ENCODE measurements at places on chromosomes 3 and 15.

GRCh38 chr3:45666757-45667431 lies 22.3 kb upstream of the SACM1L start:
- no peak for DNase-seq

- no peak for DNase-seq
Observed at GRCh38 chr15:37929238-37929637, 5.2 kb upstream of the TMCO5A start.

GRCh38 chr3:14744556-14744955 lies 69.6 kb downstream of the C3orf20 start:
- DNase-seq: no peak

- DNase-seq: no peak
Observed at GRCh38 chr3:146476094-146476740, 6.9 kb upstream of the PLSCR2 start.

DNA sequence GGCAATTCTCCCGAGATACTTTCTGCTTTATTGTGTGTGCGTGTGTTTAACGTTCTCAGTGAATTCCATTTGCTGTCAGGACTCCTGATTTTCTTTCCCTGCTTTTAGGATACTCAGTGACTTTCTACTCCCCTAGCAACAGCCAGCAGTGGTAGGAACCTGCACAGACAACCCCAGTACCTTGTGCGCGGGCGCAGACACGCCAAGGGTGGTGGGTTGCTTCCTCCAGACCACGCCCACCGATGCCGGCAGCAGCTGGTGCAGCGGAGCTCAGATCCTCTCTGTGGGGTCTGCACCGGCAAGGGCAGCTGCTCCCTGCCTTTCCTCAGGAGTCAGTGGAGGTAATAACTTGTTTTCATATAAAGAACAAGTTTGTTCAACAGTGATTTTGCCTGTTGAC lies 225.1 kb upstream of the NDN start:
- no peak for DNase-seq

GRCh38 chr3:23706111-23706510 lies 99.6 kb upstream of the UBE2E1 start:
- DNase-seq: no peak

DNA sequence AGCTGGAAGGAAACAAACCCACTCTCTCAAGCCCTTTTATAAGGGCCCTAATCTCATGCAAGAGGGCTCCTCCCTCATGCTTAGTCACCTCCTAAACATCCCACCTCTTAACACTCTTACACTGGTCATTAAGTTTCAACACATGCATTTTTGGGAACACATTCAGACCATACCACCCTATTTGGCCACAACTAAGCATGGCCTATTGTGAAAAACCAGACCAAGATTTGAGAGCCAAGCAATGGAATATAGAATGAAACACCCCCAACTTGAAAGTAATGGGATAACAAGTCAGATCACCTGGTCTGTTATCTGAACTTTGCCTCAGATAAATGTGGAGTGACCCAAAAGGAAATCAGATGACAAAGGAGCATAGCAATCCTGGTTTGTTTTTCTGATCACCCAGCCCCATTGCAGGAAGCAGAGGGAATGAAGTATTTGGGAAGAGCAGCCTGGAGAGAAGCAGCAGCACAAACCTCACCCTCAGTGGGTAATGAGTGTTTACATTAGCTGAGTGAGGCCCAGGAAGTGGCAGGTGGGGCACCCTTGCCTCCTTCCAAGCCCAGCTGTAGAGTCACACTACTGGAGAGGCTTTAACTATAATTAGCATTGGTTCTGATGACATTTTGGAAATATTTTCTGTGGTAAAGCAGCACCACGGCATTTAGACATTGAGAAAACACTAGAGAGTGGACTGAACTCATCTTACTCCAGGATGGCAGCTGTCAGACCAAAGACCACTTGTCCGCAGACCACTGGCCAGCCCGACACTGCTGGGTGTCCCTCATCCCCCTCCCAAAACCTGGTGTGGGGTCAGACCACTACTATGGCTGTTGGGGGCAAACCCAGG lies 48.8 kb upstream of the PRTG start:
- DNase-seq: no peak

GRCh38 chr3:102745881-102746280 lies 311.1 kb downstream of the ZPLD1 start:
- no peak for DNase-seq

DNA sequence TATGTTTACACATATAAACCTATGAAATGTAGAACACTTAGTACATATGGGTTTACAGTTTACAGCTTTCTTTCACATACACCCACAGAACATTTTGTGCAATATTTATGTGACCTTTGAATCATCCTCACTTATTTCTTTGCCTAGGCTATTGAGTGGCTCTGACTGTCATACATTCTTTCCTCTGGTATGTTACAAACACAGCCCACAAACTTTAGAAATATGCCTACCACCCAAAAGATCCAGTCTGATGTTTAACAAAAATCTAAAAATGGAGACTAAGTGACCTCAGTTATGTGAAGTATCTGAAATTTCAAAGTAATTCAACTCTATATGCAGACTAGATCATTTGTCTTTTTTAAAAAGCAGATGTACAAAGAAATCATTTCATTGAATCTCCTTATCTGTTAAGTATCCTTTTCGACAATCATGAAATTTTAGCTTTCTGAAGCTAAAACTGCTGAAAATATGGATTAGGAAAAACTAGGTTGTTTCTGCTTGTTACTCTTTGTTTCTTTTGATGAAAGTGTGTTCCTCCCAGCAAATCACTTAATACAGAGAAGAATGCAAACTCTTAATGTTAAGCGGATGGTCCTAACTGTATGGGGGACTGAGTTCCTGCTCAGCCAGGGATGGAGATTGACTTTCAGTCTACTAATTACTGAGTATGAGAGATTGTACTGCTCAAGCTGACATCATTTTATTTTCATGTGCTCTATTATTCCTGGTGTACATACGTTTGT lies 27.7 kb downstream of the CCDC54 start:
- DNase-seq: no peak

- no peak for DNase-seq
Observed at GRCh38 chr15:35705030-35705883, 159.3 kb upstream of the DPH6 start.

- no peak for DNase-seq
Observed at GRCh38 chr15:42921342-42921731, 759 bp upstream of the TTBK2 start.

DNA sequence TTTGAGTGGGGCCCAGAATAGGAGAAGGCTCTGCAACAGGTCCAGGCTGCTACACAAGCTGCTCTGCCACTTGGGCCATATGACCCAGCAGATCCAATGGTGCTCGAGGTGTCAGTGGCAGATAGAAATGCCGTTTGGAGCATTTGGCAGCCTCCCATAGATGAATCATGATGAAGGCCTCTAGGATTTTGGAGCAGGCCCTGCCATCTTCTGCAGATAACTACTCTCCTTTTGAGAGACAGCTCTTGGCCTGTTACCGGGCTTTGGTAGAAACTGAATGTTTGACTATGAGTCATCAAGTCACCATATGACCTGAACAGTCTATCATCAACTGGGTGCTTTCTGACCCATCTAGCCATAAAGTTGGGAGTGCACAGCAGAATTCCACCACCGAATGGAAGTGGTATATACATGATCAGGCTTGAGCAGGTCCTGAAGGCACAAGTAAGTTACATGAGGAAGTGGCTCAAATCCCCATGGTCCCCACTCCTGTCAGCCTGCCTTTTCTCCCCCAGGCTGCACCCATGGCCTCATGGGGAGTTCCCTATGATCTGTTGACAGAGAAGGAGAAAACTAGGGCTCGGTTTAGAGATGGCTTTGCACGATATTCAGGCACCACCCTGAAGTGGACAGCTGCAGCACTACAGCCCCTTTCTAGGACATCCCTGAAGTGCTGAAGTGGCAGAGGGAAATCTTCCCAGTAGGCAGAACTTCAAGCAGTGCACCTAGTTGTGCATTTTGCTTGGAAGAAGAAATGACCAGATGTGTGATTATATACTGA lies 971.4 kb downstream of the MCTP2 start:
- no peak for DNase-seq

GRCh38 chr15:71392861-71393283 lies 277.6 kb downstream of the THSD4 start:
- no peak for DNase-seq

GRCh38 chr3:149003653-149004305 lies 12.4 kb downstream of the GYG1 start:
- DNase-seq: no peak

GRCh38 chr3:151002003-151002981 lies 29.8 kb upstream of the CLRN1 start:
- DNase-seq: no peak

GRCh38 chr3:54358316-54358715 lies 236.0 kb downstream of the CACNA2D3 start:
- no peak for DNase-seq

- DNase-seq: no peak
Observed at GRCh38 chr3:21540265-21540664, 210.7 kb downstream of the ZNF385D start.

DNA sequence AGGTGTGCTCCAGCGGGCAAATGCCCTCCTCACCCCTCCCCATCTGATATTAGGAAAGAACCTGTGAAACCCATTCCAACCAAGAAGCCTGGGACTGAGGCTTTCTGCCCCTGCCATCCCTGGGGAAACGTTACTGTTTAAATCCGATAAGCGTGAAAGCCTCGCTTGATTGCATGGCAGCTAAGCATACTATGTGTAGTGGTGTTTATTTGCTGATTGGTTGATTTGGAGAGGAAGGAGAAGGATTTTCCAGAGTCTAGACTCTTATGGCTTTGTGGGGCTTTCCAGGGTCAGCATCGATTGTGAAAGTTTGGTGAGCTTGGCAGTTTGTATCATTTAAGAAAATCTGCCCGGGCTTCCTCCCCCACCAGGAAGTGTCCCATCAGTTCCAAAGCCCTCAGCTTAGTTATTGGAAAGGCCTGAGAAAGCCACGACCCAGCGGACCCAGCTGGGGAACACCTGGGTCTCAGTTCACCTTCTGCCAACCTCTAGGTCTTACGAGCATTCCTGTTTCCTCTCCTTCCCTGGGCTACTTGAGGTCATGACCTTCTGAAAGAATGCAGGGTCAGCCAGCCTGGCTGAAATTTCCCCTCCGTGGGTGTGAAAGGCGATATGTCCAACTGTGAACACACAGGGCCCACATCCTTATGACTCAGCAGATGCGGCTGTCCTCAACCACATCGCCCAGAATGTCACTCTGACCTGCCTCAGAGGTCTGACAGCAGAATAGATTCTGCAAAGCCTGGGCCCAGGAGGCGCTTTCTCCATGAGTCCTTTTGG lies 62.8 kb upstream of the HERC1 start:
- DNase-seq: no peak

DNA sequence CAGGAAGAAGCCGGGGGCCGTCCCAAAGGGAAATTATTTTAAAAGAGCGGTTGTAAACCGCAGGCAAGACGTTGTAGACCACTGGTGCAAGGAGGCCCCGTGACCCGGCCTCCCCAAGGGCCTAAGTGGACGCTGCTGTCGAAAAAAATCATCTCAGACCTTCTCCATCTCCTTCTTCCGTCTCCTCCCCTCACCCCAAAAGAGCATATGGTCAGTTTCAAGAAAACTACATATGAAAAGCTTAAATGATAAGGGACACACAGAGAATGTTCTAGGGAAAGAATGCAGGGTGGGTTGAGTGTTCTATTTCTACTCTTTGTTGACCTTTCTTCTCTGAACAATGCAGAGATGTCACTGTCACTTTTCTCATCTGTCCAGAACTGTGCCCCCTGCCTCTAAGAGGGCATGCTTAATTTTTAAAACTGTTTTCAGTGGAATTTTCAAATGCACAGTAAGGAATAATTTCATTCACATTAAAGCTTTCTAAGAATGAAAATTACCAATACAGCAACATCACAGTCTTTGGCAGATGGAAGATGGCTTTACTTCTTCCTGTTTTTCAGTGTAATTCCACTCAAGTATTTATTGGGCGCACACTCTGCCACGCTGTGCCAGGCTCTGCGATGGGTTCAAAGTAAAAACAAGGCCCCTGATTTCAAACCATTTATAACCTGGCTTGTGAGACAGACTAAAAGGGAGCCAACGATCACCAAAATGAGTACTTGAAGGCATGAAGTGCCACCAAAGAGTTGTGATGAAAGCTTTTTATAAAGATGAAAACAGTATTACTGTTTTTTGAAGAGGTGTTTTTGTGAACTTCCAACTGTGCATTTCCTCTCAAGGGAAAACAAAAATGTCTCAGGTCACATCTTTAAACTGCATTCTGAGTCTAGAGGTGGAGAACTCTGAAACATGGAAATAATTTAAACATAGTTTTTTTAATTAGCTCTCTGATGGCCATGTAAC lies 891 bp upstream of the TOP2B start:
- no peak for DNase-seq

DNA sequence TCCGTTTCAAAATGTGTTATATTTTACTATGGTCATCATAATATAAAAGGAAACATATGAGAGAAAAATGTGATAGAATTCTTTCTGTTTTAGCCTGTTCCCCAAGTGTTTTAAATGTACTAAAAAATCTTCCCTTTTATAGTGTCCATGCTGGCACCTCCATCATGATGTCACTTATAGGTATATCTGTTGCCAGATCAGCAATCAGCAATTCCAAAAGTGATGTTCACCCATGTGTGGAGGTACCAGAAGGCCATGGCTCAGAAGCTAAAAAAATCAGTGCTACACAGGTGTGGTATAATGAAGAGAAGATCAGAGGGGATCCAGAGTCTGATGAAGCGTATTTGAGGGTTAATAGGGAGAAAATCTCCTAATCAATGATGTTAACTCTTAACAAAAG lies 1.1 kb upstream of the GPR15 start:
- DNase-seq: no peak

- no peak for DNase-seq
Observed at GRCh38 chr3:40924559-40925141, 274.7 kb upstream of the CTNNB1 start.

DNA sequence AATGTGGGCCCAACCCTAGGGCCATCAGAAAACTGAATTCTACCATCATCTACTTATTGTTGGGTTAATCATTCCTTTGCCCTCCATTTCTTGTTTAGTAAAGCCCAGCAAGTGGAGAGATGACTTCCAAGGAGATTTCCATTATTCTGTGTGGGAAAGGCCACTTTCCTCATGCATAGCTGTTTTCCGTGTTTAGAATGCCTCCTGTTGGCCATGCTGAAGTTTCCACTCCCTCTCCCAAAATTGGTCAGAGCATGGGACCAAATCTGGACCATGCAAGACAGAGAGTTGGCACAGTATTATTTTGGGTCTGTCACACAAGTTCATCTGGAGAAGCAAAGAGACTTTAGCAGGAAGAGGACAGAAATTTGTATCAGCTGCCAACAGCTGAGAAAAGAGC lies 15.3 kb upstream of the SUSD5 start:
- no peak for DNase-seq

- no peak for DNase-seq
Observed at GRCh38 chr3:150912501-150912900, 7.3 kb upstream of the MINDY4B start.

- no peak for DNase-seq
Observed at GRCh38 chr3:16199769-16200168, 25.3 kb downstream of the GALNT15 start.

DNA sequence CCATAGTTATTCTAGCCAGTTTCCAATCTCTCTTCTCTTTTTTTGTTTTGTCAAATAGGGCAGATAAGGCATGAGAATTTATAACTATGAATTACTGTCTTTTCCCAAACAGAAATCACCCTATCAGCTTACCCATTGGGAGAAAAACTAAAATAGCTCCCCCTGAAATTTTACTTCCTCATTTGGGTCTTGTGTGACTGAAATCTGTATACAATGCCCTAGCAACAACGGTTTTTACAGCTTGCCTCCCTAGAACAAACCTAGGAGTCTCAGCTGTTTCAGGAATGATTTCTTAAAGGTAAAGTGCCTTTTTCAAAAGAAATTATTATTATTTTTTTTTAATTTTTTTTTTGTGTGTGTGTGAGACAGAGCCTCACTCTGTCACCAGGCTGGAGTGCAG lies 56.8 kb downstream of the CD86 start:
- no peak for DNase-seq

GRCh38 chr3:68757157-68757556 lies 175.2 kb downstream of the TAFA4 start:
- no peak for DNase-seq
